ENCODE measurements at places on chromosomes 4 and X. TPM values are rescaled to one million over a fixed set of nuclear protein-coding genes. Genes with fewer than 3 reads are reported as not detected.

Gene FGD1
- 4.6 TPM for total RNA-seq

Gene DIPK2B
- total RNA-seq, result 25.3 TPM

Gene TLR8
- 0.34 TPM for total RNA-seq

Gene OTUD6A
- not detected for total RNA-seq

Gene PF4V1
- total RNA-seq, result not detected

Gene MGARP
- total RNA-seq, result 3.4 TPM

Gene TMEM31
- not detected for total RNA-seq

Gene CD38
- 2.1 TPM for total RNA-seq

Gene NIPAL1
- 0.78 TPM for total RNA-seq

Gene MXRA5
- total RNA-seq, result 3.9 TPM

Gene MCF2
- 0.83 TPM for total RNA-seq

Gene CSN3
- not detected for total RNA-seq

Gene TLR2
- total RNA-seq, result 5.6 TPM

Gene RADX
- 1.7 TPM for total RNA-seq

Gene AFF2
- 10.8 TPM for total RNA-seq

Gene NWD2
- 0.42 TPM for total RNA-seq

Gene ATP2B3
- total RNA-seq, result 0.33 TPM

Gene TMEM271
- total RNA-seq, result not detected

Gene PAGE2
- total RNA-seq, result not detected

Gene DMP1
- total RNA-seq, result not detected

Gene DUSP9
- total RNA-seq, result not detected

Gene HPSE
- 1.5 TPM for total RNA-seq

Gene PASD1
- total RNA-seq, result not detected

Gene ZFP92
- total RNA-seq, result 3.2 TPM

Gene PGM2
- total RNA-seq, result 18.3 TPM

Gene PCDH19
- total RNA-seq, result 3.0 TPM

Gene DCK
- total RNA-seq, result 14.1 TPM

Gene SMIM10L2A
- 0.99 TPM for total RNA-seq

Gene CFAP99
- not detected for total RNA-seq

Gene UGT2B15
- total RNA-seq, result not detected

Gene ASB5
- 33.5 TPM for total RNA-seq

Gene SERTM2
- total RNA-seq, result not detected

Gene INTU
- 8.7 TPM for total RNA-seq

Gene NPY5R
- not detected for total RNA-seq

Gene FAM241A
- total RNA-seq, result 5.0 TPM

Gene ATG4A
- 9.9 TPM for total RNA-seq

Gene PABPC1L2A
- not detected for total RNA-seq

Gene HEPH
- 35.7 TPM for total RNA-seq

Gene XG
- total RNA-seq, result 0.39 TPM

Gene BST1
- total RNA-seq, result 6.0 TPM

Gene MAGEB5
- total RNA-seq, result not detected

Gene KCND1
- total RNA-seq, result 1.0 TPM

Gene PUDP
- total RNA-seq, result 8.7 TPM

Gene TNMD
- total RNA-seq, result not detected

Gene DAPP1
- total RNA-seq, result 1.2 TPM
